NCI-H187 (cell line): ENCODE measurements at places on chromosomes 6 and 20.

DNA sequence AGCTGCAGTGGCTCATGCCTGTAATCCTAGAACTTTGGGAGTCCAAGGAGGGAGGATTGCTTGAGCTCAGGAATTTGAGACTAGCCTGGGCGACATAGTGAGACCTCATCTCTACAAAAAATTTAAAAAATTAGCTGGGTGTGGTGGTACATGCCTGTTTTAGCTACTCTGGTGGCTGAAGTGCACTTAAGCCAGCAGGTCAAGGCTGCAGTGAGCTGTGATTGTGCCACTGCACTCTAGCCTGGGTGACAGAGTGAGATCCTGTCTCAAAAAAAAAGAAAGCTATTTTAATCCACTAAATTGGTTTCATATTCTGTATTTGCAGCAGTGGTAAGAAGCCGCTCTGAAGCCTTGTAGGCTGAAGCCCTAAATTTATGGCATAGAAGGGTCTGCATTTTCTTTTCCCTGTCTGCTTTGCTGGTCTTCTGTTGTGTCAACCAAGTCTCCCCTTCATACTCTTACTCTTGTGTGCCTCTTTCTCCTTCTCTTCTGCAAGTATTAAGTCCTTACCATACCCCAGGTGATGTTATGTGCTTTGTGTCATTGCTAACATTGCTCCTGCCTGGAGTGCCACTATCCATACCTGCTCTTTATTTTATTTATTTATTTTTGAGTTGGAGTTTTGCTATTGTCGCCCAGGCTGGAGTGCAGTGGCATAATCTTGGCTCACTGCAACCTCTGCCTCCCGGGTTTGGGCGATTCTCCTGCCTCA, 70.9 kb downstream of the MYO6 start:
- DNase-seq, result no peak

DNA sequence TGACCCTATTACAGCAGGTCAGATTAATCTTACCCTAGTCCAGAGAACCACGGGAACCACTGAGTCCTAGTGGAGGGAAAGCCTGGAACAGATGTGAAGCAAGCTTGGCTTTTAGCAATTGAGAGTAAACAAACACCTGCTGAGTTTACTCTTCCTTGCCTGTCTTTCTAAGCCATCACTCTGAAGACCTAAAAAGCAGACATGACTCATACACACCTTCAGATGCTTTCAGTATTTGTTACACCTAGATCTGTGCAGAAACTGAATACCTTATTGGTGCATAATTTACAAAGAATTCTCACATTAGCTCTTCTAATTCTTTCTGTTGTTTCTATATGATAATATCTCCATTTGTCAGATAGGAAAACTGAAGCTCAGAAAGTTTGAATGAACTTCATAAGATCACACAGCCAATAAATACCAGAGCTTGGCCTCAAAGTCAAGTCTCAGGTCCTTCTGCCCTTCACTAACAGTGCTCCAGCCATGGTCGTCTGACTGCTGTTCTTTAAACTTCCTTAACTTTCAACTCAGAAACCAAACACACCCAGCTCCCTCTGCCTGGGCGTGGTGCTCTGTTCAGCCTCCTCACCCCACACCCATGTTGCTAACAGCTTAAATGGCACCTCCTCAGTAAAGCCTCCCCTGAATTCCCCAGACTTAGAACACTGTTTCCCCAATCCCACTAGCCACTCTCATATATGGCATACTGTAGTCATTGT, 8.6 kb upstream of the GABBR1 start:
- no peak for DNase-seq

- no peak for DNase-seq
These were observed 17.4 kb downstream of the COL20A1 start for GRCh38 chr20:63310265-63310991.

DNA sequence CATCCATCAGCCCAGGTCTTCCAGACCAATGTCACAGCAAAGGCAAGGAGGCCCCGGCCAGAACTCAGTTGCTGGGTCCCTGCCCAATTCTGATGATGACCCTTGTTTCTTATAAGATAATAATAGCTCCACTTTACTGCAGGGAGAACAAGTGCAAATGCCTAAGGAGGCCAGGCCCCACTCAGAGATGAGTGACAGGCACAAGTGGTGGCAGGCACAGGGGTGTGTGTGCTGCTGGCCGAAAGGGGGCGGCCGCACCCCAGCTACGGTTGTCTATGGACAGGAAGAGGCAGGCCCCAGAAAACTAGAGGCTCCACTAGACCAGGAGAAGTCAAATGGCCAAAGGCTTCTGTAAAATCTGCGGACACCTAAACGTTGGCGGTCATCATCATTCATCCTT, 28.6 kb downstream of the GNAS-AS1 start:
- DNase-seq, result no peak

DNA sequence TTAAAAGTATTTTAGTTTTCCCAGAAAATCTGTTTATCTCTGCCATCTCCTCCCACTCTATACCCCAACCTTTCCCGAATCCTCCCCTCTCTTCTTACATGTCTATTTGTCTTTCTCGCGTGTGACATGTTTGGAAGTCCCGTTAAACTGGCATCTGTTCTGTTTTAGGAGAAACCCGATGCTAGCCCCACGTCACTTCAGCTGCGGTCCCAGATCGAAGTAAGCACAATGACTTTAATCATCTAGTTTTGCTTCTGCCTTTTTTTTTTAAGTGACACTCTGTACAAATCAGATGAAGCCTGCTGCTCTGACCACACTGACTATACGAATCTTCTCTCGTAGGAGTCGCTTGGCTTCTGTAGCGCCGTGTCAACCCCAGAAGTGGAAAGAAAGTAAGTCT, 97.4 kb downstream of the SASH1 start:
- DNase-seq, result no peak

GRCh38 chr6:20317430-20317829, 84.2 kb upstream of the E2F3 start:
- DNase-seq, result no peak

DNA sequence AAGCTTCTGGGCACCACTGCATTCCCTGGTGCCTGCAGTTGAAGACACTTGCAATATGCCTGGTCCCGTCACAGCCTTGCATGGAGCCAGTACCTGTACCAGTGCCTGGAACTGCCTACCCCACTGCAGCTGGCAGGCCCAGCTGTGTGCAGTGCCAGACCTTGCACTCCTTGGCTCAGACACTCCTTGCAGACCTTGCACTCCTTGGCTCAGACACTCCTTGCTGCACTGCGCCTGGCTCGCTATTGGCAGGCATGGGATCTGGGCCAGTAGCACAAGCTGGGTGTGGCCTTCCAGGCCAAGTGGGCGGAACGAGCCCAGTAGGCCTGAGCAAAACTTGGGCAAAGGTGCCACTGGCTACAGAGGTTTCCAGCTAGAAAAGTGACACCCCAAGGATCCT, 1189.1 kb downstream of the GRIK2 start:
- no peak for DNase-seq

DNA sequence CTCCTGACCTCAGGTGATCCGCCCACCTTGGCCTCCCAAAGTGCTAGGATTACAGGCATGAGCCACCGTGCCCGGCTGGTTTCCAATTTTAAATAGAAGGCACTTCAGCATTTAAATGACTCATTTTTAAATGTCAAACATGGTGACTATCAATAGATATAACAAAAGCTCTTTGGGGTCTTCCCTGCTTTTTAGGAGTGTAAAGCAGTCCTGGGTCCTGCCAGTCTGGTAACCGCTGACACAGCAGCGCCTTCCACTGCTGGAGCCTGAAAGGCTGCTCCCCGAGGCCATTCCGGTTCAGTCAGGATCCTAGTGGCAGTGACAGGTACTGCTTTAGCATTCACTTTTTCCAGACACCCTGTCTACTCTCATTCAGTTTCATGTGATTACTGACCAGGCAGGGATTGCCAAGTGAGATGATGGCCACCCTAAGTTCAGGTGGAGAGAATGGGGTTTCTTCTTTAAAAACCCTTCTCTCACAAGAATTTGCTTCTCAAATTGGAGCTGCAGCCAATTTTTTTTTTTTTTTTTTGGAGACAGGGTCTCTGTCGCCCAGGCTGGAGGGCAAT, 5.1 kb downstream of the DIDO1 start:
- DNase-seq, result peak; percentile 16

DNA sequence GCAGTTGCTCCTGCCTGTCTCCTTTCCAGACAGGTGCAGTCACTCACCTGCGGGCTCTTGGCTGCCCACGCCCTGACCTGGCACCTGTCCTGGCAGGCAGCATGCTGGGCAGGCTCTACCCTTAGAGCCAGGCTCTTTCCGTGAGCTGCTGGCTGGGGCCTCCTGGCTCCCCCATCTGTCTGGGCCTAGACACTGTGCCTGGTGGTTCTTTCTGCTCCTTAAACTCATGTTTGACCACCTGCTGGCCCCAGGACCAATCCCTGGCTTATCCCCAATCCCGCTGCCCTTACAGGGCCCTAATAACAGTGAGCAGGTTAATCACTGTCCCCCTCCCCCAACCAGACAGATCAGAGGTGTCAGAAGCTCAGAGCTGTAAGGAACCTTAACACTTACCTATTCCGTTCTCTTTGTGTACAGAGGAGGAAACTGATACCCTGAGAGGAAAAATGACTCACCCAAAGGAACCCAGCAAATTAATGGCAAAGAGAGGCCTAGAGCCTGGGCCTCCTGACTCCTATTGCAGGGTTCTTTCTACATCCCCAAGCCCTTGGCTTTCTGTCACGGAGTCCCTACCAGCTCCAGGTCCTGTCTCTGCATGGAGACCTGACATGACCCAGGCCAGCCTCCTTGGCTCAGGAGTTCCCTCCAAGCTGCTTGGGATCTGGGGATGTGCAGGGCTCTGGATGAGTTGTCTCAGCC, 54.7 kb downstream of the RAB44 start:
- no peak for DNase-seq

- no peak for DNase-seq
These were observed 10.8 kb downstream of the SLC4A11 start for GRCh38 chr20:3227936-3228749.

DNA sequence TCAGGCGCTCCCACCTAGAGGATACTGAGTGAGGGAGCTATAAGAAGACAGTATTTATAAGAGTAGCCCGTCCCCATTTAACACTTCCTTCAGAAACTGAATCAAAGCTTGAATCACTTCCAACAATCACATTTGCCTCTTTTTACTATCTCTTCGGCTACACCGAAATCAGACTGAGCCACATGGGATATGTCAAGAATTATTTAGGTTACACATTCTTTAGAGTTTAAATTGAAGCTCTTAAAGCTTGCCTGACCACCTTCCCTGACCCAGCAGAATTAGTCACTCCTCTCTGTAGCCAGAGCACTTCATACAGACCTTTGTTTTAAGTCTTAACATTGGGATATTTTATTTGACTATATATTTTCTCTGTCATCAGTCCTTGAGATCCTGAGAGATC, 163.7 kb downstream of the MAFB start:
- DNase-seq, result no peak

- no peak for DNase-seq
These were observed 677.6 kb downstream of the KIF16B start for GRCh38 chr20:15895560-15896084.

- DNase-seq, result no peak
These were observed 441.3 kb downstream of the TFAP2B start for GRCh38 chr6:51260003-51260402.

DNA sequence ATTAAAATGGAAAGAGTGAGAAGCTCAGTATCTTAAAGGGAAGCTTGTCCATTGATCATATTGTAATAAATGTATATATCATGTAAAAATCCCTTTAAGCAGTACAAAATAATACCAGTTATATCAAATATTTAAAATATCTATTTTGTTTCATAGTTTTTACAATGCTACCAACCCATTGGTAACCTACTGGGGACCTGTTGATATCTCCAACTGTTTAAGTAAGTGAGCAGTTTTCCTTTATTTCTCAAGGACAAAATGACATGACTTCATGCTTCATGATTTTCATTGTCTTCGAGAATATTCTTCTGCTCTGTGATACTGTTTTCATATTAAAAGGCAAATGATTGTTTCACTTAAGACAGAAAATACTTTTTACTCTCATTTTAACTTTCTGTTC, 100.0 kb downstream of the ADGRG6 start:
- no peak for DNase-seq

DNA sequence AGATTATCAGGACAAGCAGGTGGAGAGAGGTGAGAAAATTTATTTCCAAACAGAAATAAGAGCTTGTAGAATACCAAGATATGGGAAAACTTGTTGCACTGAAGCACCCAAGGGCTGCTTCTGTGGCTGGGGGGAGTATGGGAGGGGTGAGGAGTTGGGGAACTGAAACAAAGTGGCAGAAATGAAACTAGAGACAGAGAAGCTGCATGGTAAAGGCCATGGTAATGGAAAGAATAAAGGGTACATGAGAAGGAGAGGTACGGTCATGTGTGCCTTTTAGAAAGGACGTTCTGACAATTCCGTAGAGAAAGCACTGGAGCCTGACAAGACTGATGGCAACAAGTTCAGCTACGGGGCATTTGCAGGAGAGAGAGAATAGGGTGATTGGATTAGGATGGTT, 51.6 kb upstream of the RIN2 start:
- no peak for DNase-seq

DNA sequence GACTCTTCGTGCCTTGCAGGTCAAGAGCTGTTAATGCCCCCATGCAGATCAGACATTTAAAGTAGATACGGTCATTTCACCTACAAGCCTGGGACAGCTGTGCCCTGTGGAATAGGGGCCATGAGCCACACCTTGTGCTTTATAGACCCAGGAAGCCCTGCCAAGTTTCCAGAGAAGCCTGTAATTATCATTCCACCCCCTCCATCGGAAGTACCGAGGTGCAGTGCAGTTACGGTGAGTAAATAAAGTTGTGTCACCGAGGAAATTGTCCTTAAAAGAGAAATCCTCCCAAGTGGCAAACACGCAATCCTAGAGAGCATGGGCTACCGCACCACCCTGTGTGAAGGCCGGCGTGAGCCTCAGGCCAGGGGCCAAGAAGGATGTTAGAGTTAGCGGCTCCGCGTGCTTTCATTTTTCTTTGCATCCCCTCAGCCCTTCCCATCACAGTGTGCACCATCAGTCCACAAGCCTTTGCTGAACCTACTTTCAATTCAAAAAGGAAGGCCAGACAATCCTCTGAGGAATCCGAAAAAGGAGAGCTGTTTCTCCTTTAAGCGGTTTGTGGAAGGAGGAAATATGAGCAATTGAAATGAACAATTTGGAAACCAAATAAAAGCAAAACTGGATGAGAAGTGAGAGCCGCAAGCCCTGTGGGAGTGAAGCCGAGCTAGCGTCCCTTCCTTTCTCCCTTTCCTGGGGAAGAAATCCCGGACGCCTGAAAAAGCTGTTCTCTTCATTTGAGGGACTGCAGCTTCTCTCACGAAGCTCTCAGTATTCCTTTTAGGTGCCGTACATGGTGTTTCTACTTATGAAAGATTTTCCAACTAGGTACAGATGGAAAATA, 183.3 kb upstream of the PDE10A start:
- DNase-seq, result no peak

DNA sequence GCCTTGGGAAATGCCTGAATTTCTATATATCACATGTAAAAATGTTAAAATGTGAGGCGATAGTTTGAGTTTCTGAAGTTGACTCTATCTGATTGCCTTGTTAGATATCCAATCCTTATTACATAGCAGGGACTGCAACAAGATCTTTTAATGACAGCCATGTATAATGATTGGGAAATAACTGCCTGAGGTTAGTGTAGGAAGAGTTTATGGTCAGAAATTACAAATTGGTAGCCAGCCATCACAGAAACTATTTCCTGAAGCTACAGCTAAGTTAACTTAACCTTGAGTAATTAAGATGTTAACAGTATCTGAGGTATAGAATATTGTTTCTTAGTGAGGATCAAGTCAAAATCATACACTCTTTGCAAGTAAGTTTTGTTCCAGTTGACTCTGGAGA, 41.0 kb downstream of the AKIRIN2 start:
- no peak for DNase-seq

- no peak for DNase-seq
These were observed 184.3 kb downstream of the TAF4 start for GRCh38 chr20:61881416-61881815.

- no peak for DNase-seq
These were observed 127.9 kb downstream of the COL19A1 start for GRCh38 chr6:69994251-69994650.
